ENCODE measurements at places on chromosomes 11 and 22. TPM values are rescaled to one million over a fixed set of nuclear protein-coding genes. Genes with fewer than 3 reads are reported as not detected.

DNA sequence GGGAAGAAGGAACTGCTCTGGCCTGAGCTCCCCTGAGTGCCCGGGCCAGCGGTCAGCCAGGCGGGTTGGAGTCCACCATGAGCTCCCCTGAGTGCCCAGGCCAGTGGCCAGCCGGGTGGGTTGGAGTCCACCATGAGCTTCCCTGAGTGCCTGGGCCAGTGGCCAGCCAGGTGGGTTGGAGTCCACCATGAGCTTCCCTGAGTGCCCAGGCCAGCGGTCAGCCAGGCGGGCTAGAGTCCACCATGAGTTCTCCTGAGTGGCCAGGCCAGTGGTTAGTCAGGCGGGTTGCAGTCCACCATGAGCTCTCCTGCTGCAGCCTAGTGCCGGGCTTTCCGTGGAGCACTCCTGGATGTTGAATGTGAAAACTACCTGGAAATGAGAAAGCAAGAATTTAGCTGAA is 844.0 kb downstream of the TBC1D22A start:
- no peak overlapping the region for H3K4me3 ChIP-seq
- peaks cover 16% of the 10 kb centered on the region for H3K27me3 ChIP-seq
- no peaks in the 10 kb centered on the region for H3K4me1 ChIP-seq
- no peak for DNase-seq
- peaks cover 6% of the 10 kb centered on the region for H3K36me3 ChIP-seq

The NOX4 gene
- not detected for total RNA-seq

The OSM gene
- not detected for total RNA-seq

- DNase-seq: peak; percentile 34
- H3K4me3 ChIP-seq: no peak overlapping the region
- no peaks in the 10 kb centered on the region for H3K4me1 ChIP-seq
- no peaks in the 10 kb centered on the region for H3K27me3 ChIP-seq
Observed at GRCh38 chr11:110317516-110317932, 21.1 kb upstream of the RDX start.

DNA sequence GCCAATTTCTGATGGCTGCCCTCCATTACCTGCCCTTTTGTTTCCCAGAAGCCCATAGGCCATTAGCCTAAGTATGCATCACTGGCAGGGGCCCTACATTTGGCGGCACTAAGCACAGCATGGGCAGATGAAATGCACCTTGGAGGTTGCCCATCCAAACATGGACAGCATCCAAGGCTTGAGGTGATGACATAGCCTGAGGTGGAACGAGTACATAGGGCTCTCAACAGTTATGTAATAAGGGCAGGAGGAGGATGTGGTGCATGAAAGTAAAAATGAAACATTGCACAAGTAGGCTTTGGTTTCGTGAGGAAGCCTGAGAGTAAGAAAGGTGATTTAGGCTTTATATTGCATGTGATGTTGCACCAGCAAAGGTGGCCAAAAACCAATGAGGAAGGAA is 148.1 kb downstream of the FAM76B start:
- DNase-seq: peak; percentile 71
- peaks cover 9% of the 10 kb centered on the region for H3K4me1 ChIP-seq

The HTR3B gene
- not detected for total RNA-seq

GRCh38 chr11:121337078-121337477 is 44.5 kb downstream of the SC5D start:
- no peak overlapping the region for H3K4me3 ChIP-seq
- peaks cover 37% of the 10 kb centered on the region for H3K27me3 ChIP-seq
- H3K27ac ChIP-seq: no peak overlapping the region
- H3K36me3 ChIP-seq: peaks cover 6% of the 10 kb centered on the region

DNA sequence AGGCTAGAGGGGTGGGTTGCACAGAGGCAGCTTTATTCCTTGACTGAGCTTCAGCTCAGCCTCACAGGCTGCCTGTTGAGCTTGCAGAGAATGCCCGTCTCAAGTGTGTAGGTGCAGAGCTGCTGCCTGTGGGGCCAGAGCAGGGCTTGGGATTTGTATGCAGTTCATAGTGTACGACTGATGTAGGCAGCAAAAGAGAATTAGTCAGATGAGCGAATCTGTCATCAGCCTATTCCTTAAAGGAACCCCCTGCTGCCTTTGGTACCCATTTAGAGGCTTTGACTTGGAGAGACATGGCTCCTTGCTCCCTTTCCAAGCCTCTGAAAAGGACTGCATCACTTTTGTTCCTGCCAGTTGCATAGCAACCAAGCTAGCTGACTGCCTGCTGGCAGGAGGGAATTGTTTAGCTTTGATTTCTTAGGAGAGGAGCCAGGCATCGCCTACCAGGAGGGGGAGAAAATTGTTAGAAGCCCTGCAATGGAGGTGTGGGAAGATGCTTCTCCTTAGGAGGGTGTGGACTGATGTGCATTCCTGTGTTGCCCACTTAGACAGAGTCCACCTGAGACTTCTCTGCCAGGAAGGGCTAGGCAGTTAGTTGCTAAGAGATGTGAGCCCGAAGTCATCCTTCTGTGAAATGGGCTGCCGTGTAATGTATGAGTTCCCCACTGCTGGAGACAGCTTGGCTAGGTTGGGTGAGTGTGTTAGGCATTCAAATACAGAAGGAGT is 10.9 kb downstream of the ACO2 start:
- no peak overlapping the region for H3K4me3 ChIP-seq
- DNase-seq: peak; percentile 12
- peaks cover 25% of the 10 kb centered on the region for H3K4me1 ChIP-seq

GRCh38 chr11:117199916-117200812 is 994 bp downstream of the TAGLN start:
- H3K27ac ChIP-seq: peak overlapping the region; percentile 59
- H3K4me3 ChIP-seq: no peak overlapping the region
- DNase-seq: no peak
- H3K27me3 ChIP-seq: no peaks in the 10 kb centered on the region
- H3K36me3 ChIP-seq: peaks cover 7% of the 10 kb centered on the region
